AG09319 (cell line): ENCODE measurements at places on chromosomes 2 and 18.

GRCh38 chr18:48668466-48669179 lies 129.8 kb downstream of the CTIF start:
- no peak for DNase-seq

DNA sequence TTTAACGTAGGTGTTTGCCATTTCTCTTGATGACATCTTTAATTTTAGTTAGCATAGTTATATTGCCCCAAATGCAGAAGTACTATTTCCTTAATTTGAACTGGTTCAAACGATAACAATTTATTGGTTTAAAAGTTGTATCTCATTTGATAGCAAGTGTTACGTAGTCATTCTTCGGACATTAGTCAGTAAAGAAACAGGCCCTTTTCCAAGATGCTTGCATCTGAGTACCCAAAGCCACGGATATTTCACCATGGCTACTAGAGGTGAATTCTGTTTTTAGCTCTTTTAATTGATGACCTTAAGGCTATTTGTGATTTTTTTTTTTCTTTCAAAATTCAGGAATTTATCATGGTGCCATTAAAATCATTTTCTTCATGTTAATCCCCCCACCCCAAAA lies 32.1 kb downstream of the GLS start:
- no peak for DNase-seq

DNA sequence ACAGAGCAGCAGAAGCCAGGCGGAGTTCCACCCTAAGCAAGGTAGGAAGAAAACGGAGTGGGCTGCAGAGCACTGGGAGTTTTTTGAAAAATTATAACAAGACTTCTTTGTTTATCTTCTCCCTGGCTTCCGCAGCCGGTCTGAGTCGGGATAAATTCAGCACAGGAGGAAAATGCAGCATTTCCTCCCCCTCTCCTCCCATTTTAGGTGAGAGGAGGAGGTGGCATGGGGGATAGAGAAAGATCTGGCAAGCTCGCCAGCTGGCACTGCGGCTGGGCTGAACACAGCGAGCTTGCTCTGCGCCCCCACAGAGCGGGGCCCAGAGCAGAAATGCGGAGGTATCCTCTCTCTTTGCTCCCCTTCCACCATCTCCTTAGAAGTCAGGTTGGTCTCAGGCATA lies 17.7 kb upstream of the CHRNA1 start:
- no peak for DNase-seq

GRCh38 chr2:191020742-191021381 lies 6.9 kb upstream of the STAT1 start:
- DNase-seq, result peak; percentile 74

- DNase-seq, result no peak
Observed at GRCh38 chr2:191234376-191234775, 10.8 kb upstream of the MYO1B start.

- DNase-seq, result peak; percentile 53
Observed at GRCh38 chr2:10407841-10408648, 40.1 kb downstream of the ODC1 start.

GRCh38 chr18:48340560-48340959 lies 68.6 kb downstream of the ZBTB7C start:
- DNase-seq, result no peak

DNA sequence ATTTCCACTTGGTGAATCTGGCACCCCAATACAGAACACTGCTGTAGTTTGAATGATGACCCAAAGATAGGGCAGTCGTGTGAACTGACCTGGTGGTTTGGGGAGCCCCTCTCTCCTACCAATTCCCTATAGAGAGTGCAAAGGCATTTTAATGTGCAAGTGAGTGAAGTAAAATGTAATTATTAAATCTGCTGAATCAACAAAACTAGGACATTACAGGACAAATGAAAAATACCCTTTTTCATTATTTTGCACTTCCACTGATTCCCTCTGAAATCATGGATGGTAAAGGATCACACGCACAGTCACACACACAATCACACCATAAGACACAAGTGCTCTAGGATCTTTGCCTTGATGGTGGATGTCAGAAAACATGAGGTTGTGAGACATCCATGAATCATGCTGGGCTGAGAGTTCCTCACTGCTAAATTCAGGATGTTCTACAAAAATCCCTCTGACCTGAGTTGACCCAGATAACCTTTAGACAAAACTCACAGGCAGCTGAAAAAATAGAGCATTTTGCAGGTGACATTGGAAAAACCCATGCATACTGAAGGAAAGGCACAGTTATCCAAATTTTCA lies 197.4 kb downstream of the FBXO15 start:
- no peak for DNase-seq

- peak; percentile 82 for DNase-seq
Observed at GRCh38 chr18:10476338-10476791, 21.9 kb downstream of the APCDD1 start.

DNA sequence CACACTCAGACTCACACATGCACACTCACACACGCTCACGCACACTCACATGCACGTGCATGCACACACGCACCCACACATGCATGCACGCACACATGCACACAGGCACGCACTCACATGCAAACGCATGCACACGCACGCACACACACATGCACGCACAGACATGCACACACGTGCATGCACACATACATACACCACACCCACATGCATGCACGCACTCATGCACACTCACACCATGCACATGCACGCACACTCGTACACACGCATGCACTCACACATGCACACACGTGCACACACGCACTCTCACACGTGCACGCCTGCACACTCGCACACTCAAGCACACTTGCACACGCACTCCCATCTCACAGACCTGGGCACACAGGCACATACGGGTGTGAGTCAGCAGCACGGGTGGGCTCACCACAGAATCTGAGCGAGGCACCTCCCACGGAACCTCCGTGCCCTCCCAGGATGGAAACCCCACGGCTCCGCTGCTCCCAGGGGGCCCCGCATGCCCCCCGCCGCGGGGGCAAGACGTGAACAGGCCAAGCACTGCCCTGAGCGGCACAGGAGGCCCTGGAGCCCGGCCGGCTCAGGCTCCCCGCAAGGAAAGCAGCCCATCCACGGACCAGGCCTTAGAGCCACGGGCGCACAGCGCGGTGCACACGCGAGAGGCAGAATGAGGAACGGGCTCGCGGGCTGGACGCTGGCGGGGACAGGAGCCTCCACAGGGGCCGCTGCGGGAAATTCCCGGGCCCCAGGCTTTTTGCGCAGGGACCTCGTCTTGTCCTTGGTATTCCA lies 8.4 kb upstream of the KCNG2 start:
- DNase-seq, result no peak

- DNase-seq, result no peak
Observed at GRCh38 chr18:49623571-49623970, 61.7 kb downstream of the LIPG start.

GRCh38 chr2:29072971-29073725 lies 1.2 kb downstream of the PCARE start:
- no peak for DNase-seq

DNA sequence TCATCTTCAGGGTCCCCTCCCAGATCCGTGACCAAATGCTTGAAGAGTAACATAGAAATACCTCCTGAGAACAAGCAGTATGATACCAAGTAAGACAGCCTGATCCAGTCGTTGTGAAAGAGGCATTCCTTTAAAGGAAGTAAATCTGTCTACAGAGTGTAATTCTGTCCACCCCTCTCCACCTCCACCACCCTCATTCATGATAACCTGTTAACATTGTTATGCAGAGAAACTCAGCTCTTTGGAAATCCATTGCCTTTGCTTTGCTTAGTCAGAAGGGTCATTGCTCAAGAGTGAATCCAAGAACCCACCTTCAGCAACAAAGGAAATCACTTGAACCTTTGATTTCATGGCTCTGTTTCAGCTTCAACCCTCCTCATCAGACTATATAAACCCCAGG lies 155.6 kb downstream of the CYP26B1 start:
- no peak for DNase-seq

- no peak for DNase-seq
Observed at GRCh38 chr2:25254961-25255360, 86.6 kb upstream of the POMC start.

DNA sequence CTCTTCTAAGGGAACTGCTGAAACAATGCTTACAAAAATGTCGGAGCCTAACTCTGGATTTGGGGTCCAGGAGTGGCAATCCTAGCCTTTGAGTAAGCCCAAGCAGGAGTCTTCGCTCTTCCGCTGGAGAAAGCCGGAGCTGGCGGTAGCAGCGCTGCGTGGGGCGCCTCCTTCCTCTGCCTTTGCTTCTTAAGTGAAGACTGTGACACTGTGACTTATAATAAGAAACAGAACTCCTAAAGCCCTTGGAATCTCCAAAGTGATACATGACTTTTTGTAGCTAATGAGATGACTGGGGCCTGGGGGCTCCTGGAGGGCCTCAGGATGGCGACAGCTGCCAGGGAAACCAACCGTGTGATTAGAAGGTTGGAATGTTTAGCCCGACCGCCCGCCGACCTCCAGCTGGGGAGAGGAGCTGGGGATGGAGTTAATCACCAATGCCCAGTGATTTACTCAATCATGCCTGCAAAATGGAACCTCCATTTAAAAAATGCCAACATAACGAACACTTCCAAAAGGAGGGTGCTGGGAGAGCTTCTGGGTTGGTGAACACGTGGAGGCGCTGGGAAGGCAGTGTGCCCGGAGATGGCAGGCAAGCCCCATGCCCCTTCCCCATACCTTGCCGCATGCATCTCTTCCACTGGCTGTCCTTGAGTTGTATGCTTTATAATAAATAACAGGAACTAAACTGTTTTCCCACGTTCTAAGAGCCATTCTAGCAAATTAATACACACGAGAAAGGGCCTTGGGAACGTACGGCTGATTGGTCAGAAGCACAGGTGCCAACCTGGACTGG lies 29.0 kb upstream of the MAL start:
- DNase-seq, result no peak

DNA sequence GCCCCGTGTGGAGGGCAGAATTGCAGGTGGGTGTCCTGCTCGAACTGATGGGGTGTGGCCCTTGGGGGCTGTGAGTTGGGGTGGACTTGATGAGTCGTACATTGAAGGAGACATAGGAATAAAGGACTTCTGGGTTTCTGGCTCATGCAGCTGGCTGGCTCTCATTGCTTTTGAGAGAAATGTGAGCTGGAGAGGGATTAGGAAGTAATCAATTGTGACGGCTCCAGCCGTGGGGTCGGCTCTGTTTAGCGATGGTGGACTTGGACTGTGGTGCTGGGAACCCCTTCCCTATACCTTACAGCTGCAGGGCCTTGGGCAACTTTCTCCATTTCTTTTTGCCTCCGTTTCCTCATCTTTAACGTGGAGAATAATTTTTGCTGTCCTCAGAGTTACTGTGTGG lies 9.2 kb downstream of the IMPA2 start:
- no peak for DNase-seq

DNA sequence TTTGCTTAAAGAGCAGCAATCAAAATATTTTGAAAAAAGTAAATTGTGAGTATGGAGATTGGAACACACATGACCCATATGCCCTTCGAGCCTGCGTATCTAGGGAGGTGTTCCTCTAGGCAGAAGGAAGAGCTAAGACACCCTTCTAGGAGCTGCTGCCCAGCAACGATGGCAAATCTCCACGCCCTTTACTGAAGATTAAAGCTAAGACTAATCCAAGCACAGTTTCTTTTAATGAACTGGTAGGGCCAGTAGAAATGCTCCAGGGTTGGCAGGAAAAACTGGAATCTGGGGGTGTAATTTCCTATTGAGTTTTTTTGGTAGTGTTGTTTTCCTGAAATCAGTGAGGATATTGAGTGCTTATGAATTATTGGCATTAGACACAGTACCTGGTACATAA lies 712 bp upstream of the SERPINB13 start:
- DNase-seq, result no peak

GRCh38 chr2:130376433-130377293 lies 20.8 kb downstream of the PTPN18 start:
- no peak for DNase-seq

GRCh38 chr2:19369341-19369955 lies 11.0 kb upstream of the OSR1 start:
- DNase-seq, result no peak

- DNase-seq, result no peak
Observed at GRCh38 chr2:38409156-38410102, 32.4 kb upstream of the ATL2 start.

GRCh38 chr2:33029459-33029858 lies 82.7 kb downstream of the LTBP1 start:
- DNase-seq, result no peak

GRCh38 chr2:9168821-9169221 lies 37.8 kb upstream of the ASAP2 start:
- DNase-seq, result no peak

DNA sequence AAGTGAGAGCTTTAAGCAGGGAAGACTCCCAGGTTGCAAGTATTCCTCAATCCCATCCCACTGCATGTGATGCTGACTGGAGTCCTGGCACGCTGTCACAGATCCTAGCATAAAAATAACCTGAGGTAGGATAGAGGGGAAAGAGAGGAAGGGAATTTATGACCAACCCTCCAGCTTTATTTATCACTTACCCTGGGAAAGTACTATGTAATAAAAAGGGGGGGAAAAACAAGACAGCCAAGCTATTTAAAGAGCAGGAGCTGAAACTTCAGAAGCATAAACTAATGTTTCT lies 122.2 kb downstream of the SLC8A1 start:
- no peak for DNase-seq

GRCh38 chr2:1605102-1606045 lies 138.9 kb downstream of the PXDN start:
- no peak for DNase-seq

GRCh38 chr2:69683170-69683971 lies 39.8 kb upstream of the AAK1 start:
- DNase-seq, result peak; percentile 24

- no peak for DNase-seq
Observed at GRCh38 chr2:160114020-160114419, 51.6 kb upstream of the PLA2R1 start.

- no peak for DNase-seq
Observed at GRCh38 chr2:157895531-157895930, 19.4 kb upstream of the ACVR1 start.

DNA sequence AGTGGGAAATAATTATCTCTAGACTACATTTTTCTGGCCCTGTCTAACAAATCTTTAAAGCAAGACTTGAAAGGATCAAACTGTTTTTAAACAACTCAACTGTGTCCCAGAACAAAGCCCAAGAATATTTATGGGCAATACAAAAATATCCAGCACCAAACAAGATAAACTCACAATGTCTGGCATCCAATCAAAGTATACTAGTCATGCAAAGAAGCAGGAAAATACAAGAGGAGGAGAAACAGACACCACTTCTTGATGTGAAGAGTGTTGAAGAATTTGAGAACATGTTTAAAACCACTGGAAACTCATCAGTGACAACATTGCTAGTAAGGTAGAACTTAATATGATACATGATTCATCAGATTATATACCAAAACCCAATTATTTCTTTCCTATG lies 66.1 kb upstream of the CDC42EP3 start:
- no peak for DNase-seq

GRCh38 chr18:47549021-47549540 lies 297.6 kb upstream of the SKOR2 start:
- DNase-seq, result no peak
